Activated B cell treated with CpG ODN at 0.5 μM for 24 hours (primary cell): ENCODE measurements at places on chromosomes 1 and 21. TPM values are rescaled to one million over a fixed set of nuclear protein-coding genes. Genes with fewer than 3 reads are reported as not detected.

TAS1R1 gene
- total RNA-seq = not detected in 2 replicates

DNA sequence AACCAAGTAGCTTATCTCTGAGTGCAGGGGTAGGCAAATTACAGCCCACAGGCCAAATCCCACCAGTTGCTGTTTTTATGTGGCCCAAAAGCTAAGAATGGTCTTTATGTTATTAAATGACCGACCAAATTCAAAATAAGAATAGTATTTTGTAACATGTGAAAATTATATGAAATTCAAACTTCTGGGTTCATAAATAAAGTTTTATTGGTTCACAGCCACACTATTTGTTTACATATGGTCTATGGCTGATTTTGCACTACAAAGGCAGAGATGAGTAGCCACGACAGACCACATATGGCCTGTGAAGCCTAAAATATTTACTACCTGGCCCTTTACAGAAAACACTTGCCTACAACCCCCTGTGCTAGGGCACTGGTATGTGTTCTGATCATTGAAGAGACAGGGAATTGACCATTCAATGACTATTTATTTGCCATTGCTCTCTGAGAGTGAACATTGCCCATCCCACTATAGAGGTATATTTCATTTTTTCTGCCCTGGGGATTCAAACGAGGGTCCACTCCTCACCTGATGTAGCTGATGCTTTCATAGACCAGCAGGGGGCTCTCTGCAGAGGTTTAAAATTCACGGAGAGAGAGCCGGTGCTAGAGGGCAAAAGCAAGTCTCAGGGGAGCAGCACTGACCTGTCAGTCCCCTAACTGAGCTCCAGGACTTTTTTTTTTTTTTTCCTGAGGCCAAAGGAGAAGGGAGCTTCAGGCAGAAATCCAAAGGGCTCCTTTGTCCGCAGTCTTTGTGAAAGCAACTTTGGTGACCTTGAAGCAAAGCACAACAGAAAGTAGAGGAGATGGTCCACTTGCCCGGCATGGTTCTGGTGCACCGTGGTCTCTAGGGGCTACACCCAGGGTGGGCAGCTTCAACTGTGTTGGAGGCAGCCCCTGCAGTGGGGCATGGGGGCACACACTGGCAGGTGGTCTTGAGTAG lies 7.3 kb upstream of the GNL2 start:
- DNase-seq = no peak

- no peak for DNase-seq
Measured at GRCh38 chr1:214439352-214440119, 111.9 kb downstream of the PTPN14 start.

- DNase-seq = no peak
Measured at GRCh38 chr1:118985640-118986554, 2.2 kb downstream of the TBX15 start.

GRCh38 chr1:42730988-42731387 lies 9.0 kb downstream of the CLDN19 start:
- DNase-seq = no peak

MAN1C1 gene
- 0.20 and 0.34 TPM in 2 replicates for total RNA-seq

- DNase-seq = no peak
Measured at GRCh38 chr1:111417755-111418154, 9.8 kb downstream of the OVGP1 start.

GRCh38 chr1:209607102-209607794 lies 23.7 kb downstream of the CAMK1G start:
- DNase-seq = no peak

GRCh38 chr1:67535474-67535873 lies 105.3 kb upstream of the SERBP1 start:
- no peak for DNase-seq

ADORA1 gene
- total RNA-seq = not detected in 2 replicates

CRB1 gene
- not detected in 2 replicates for total RNA-seq

CD5L gene
- total RNA-seq = 0.20 TPM in 1 of 2 replicates, not detected in the other

MAEL gene
- not detected in 2 replicates for total RNA-seq

SH3D21 gene
- 9.9 and 11.5 TPM in 2 replicates for total RNA-seq

- no peak for DNase-seq
Measured at GRCh38 chr1:222880587-222880986, 65.7 kb downstream of the DISP1 start.

GRCh38 chr1:201766131-201766866 lies 62.7 kb upstream of the IPO9 start:
- DNase-seq = no peak

DNA sequence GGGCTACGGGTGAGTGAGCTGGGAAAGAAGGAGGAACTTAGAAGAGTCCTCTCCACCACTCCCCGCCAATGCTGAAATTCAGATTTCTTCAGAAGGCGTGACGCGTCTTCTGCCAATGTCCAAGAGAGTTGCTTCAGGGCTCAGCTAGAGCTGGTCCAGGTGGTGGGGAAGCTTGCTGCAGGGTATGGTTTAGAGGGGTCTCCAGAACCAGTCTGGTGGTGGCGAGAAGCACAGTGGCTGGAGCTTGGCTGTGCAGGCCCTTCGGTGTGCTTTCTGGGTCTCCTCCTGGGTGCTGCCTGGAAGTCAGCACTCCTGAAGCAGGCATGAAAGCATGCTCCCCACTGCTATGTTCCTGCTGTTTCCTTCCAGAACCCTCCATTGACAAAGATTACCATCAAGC lies 387.2 kb downstream of the PTPRU start:
- no peak for DNase-seq

DISP3 gene
- total RNA-seq = 0.42 and 0.44 TPM in 2 replicates

- DNase-seq = no peak
Measured at GRCh38 chr1:213829780-213830179, 158.0 kb upstream of the PROX1 start.

DNA sequence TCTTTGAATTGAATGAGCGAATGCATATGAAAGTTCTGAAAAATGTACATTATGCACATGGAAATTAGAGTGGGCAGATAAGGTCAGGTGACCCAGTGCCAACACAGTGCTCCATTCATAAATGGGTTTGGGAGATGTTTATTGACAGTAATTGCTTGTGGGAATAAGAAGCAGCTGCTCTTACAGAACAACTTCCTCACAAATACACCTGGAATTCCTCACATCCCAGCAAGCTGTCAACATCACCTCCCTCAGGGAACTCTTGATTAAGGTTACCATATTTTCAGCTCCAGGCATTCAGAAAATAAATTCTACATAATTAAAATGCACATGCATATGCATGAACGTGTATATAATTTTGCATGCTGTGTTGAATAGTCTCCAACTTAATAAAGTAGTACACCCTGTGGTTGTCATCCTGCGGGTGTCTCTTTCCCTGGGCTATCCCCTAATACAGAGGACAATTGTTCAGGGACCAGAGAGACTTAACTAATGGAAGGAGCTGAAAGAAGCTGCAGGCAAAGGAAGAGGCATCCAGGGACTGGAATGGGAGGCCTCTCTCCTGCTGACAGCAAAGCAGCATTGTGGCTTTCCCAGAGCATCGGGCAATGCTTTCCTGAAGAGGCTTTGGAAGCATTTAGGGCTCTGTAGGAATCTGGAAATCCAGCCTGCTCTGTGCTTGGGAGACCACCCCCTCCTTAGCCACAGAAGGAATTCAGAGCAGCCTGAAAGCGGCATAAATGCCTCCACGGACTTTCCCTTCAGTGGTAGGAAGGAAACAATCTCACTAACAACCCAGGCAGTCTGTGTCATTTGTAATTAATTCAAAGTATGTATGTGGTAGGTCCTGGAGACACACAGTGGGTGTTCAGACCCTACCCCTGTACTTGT lies 55.2 kb upstream of the GNG12 start:
- DNase-seq = no peak

GRCh38 chr1:162033428-162033827 lies 9.8 kb upstream of the OLFML2B start:
- no peak for DNase-seq

GRCh38 chr1:243549108-243549507 lies 293.3 kb downstream of the SDCCAG8 start:
- no peak for DNase-seq

PLA2G2D gene
- total RNA-seq = 0.16 and 0.29 TPM in 2 replicates

DNA sequence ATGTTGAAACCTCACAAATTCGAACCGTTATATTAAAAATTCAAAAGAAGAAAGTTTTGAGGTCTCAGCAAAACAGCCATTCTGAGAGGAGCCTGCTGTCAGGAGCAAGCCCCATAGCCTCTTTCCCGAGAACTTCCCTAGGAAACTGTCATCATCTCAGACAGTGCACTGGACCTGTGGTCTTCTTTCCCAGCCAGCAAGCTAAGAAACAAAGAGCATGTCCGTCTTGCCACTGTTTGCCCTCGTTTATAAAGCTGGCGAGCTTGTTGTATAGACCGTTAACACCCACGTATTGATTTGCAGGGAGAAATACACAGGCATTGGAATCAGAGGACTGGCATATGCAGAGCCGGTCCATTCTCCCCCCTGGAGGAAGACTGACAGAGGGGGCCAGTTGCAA lies 407.0 kb downstream of the NPHP4 start:
- no peak for DNase-seq

GRCh38 chr21:34593954-34594531 lies 20.9 kb downstream of the RCAN1 start:
- DNase-seq = no peak

GRCh38 chr1:166172106-166172505 lies 5.3 kb upstream of the FAM78B start:
- DNase-seq = no peak

ADGRL4 gene
- not detected in 2 replicates for total RNA-seq

NCAM2 gene
- not detected in 2 replicates for total RNA-seq

IFI44L gene
- total RNA-seq = 3.6 and 5.0 TPM in 2 replicates

GNB1 gene
- total RNA-seq = 266 and 302 TPM in 2 replicates

- no peak for DNase-seq
Measured at GRCh38 chr1:235933017-235933765, 66.5 kb upstream of the LYST start.

DNA sequence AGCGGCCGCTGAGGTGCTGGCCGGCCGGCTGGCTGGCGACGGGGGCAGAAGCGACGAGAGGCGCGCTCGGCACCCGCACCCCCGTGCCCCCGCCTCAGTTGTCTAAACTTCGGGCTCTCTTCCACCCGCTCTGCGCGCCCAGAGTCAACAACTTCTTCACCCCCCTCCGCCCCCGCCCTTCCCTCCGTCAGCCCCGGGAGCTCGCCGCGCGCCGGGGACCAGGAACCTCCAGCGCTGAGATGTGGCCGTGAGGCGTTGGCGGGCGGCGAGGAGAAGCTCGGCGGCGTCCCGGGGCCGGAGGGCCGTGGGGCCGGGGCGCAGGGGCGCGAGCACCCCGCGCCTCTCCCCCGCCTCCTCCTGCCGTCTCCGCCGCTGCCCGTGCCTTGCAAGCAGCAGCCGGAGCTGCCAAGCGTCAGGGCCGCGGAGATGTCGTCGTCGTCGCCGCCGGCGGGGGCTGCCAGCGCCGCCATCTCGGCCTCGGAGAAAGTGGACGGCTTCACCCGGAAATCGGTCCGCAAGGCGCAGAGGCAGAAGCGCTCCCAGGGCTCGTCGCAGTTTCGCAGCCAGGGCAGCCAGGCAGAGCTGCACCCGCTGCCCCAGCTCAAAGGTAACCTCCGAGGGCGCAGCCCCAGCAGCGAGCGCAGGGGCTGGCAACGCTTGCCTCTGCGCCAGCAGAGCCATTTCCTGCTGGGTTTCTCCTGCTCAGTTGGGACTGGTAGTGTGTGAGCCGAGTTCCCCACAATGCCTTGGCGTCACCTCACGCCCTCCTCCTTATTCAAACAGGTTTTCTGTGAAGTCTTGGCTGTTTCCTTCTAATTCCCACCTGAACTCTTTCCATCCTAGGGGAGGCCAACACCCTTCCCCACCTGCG lies 710 bp downstream of the PPP2R5A start:
- peak; percentile 72 for DNase-seq

DNA sequence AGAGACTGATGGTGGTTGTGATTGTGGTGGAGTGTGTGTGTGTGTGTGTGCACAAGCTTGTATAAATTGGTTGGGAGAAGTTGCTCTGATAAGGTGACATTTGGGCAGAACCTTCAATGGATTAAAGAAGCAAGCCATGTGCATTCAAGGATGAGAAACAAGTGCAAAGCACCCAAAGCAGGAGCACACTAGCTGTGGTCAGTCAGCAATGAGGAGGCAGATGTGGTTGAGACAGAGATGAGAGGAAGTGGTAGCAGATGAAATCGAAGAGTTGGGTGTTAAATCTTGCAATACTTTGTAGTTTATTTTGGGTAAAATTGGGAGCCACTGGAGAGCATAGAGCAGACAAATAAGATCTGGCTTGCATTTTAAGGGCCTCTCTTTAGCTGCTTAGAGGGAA lies 4.4 kb upstream of the PGBD5 start:
- DNase-seq = no peak

- DNase-seq = no peak
Measured at GRCh38 chr1:18055156-18055555, 52.4 kb upstream of the IGSF21 start.

GRCh38 chr21:24730661-24731060 lies 876.6 kb downstream of the MRPL39 start:
- no peak for DNase-seq

GRCh38 chr1:31666263-31666963 lies 21.7 kb upstream of the PEF1 start:
- no peak for DNase-seq

DNA sequence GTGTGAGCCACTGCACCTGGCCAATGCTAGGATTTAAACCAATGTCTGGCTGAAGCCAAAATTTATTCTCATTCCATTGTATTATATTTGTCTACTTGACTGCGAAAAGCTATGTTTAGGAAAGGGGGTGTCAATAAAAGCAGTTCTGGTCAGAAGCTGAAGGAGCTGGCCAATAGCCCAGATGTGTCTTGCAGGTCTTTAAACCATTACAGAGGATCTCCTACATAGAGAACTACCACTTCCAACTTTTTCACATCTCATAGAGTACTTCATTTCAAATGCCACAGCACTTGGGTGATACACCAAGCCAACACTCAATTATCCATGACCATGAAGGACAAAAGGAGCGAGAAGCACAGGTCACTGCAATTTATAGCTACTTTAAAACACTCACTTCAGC lies 2.5 kb downstream of the SYT11 start:
- no peak for DNase-seq

DNA sequence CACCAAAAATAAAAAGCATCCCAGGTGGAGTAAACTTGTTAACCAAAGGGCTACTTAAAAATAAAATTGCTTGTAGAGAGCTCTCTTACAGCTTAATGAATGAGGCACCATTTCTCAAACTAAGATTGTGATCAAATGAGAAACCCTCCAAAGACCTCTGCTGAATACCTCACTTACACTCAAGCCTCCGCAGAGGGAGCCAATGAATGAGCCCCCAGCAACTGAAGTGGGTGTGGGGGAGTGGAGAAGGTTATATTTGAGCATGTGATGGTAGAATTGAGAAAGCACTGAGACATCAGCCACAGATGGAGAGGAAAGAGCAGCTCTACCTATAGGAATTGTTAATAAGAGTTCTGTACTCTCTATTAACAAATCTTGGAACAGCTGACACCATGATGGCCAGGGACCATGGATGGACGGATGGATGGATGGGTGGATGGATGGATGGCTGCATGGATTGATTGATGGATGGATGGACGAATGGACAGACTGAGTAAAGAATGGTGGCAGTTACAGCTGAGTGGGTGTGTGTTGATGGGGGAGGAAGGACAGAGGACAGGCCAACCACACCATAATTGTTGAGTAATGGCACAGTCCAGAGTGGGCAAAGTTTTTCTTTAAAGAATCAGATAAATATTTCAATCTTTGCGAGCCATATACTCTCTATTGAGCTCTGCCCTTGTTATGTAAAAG lies 20.3 kb upstream of the TIAM1 start:
- DNase-seq = no peak
